ENCODE measurements at places on chromosomes 7 and 10. TPM values are rescaled to one million over a fixed set of nuclear protein-coding genes. Genes with fewer than 3 reads are reported as not detected.

BLNK gene
- 16.4 TPM for total RNA-seq

TEX36 gene
- not detected for total RNA-seq

LAMTOR4 gene
- total RNA-seq: 274 TPM

PTN gene
- 5.0 TPM for total RNA-seq

GBX1 gene
- not detected for total RNA-seq

PARP12 gene
- 44.4 TPM for total RNA-seq

ENTPD1 gene
- total RNA-seq: 12.6 TPM

SEC31B gene
- total RNA-seq: 18.4 TPM

TFPI2 gene
- 1.8 TPM for total RNA-seq

CCDC172 gene
- total RNA-seq: not detected

SSC4D gene
- not detected for total RNA-seq

CALY gene
- total RNA-seq: 4.4 TPM

ATP5MK gene
- 139 TPM for total RNA-seq

FEZF1 gene
- total RNA-seq: not detected

SUN3 gene
- not detected for total RNA-seq

LRRC17 gene
- 1.7 TPM for total RNA-seq

ARHGEF5 gene
- 13.2 TPM for total RNA-seq

NEURL1 gene
- total RNA-seq: 0.60 TPM

IFIT1 gene
- total RNA-seq: 13.7 TPM

MGMT gene
- total RNA-seq: 39.1 TPM

CPXM2 gene
- total RNA-seq: 45.2 TPM

FAM24B gene
- total RNA-seq: 4.8 TPM

MPP7 gene
- 4.6 TPM for total RNA-seq

OR6V1 gene
- total RNA-seq: not detected

NXPH1 gene
- not detected for total RNA-seq

THSD7A gene
- total RNA-seq: 11.4 TPM

ACBD7 gene
- 10.2 TPM for total RNA-seq

TSPAN15 gene
- total RNA-seq: 46.9 TPM

SEMA3E gene
- total RNA-seq: 3.5 TPM

NYAP1 gene
- total RNA-seq: 10.5 TPM

EVX1 gene
- not detected for total RNA-seq

TUBB8 gene
- 0.42 TPM for total RNA-seq

LIPM gene
- total RNA-seq: not detected

HSPB1 gene
- 279 TPM for total RNA-seq

TMEM225B gene
- total RNA-seq: not detected

ZCWPW1 gene
- 5.0 TPM for total RNA-seq

CUBN gene
- 12.3 TPM for total RNA-seq

AGR2 gene
- not detected for total RNA-seq

DPCD gene
- total RNA-seq: 23.6 TPM

NANOS1 gene
- 4.8 TPM for total RNA-seq

UTF1 gene
- total RNA-seq: not detected

GPC2 gene
- 1.6 TPM for total RNA-seq

VAX1 gene
- total RNA-seq: not detected

SYCE1 gene
- total RNA-seq: not detected

ATOH7 gene
- total RNA-seq: not detected

C10orf105 gene
- total RNA-seq: 0.22 TPM

PPP1R3C gene
- total RNA-seq: 3.3 TPM

NODAL gene
- total RNA-seq: not detected

GSAP gene
- total RNA-seq: 25.5 TPM

AUTS2 gene
- total RNA-seq: 85.1 TPM

CUTC gene
- 34.1 TPM for total RNA-seq

CXCL12 gene
- 75.9 TPM for total RNA-seq

OGA gene
- 207 TPM for total RNA-seq

EBLN1 gene
- not detected for total RNA-seq

UBE2D4 gene
- total RNA-seq: 12.9 TPM

GRID2IP gene
- total RNA-seq: not detected

MYOF gene
- 61.8 TPM for total RNA-seq

NT5C3A gene
- 41.3 TPM for total RNA-seq
